ENCODE measurements at places on chromosomes 7 and 10.

- DNase-seq: no peak
These were observed 10.5 kb upstream of the TTYH3 start for GRCh38 chr7:2621061-2621828.

DNA sequence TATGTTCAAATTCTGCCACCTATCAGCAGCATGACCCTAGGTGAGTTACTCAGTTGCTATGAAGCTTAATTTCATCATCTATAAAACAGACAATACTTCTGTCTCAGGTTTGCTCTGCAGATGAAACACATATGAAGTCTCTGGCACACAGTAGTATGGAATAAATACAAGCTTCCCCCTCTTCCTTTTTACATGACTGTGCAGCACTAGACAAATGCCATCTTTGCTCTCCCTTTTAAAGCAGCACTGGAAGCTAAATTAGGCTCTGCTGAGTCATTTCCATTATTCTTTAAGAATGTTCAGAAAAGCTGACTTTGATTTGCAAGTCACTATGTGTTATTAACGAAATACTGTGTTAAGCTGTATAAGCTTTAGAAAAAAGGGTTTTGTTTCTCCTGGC, 40.7 kb upstream of the ANAPC16 start:
- DNase-seq: no peak

GRCh38 chr7:40546616-40547501, 412.1 kb downstream of the SUGCT start:
- DNase-seq: no peak

DNA sequence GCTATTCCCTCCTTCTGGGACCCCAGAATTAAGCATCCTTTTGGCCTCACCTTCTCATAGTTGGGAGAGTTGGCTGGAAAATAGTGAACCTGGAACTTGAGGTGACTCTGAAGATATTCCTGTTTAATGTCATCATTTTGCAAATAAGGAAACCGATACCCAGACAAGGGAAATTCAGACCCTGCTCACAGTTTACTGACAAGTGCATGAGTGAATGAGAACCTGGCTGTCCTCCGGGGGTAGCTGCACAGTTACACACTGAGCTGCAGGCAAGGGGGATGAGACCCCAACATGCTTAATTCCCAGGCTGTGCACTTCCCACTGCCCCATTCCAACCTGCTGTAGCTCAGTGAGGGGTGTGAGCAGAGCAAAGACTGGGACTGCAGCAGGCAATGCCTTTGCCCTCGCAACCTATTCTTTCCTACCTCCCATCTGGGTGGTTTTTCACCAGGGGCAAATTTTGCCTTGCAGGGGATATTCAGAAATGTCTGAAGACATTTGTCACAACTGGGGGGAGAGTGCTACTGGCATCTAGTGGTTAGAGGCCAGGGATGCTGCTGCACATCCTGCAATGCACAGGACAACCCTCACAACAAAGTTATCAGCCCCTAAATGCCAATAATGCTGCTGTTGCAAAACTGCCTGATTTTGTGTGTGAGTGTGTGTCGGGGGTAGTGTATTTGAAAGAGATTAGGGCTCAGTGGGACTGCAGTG, 136.2 kb downstream of the SORCS3 start:
- no peak for DNase-seq

DNA sequence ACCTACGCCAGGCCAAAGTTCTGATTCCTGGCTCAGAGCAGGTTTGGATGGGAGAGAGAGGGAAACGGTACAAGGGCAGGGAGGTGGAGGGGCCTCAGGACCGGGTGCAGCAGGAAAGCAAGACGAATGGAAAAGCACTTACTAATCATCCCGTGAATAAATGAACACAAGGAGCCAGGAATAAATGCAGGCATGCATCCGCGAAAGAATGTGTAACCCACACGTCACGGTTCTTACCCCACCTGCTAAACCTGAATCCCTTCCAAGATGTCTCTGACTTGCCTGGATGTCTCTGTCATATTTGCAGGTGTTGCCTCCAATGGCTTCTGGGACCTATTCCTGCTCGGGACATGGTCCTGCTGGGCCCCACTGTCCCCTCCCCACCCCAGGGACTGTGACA, 335.2 kb upstream of the RNF32 start:
- no peak for DNase-seq

DNA sequence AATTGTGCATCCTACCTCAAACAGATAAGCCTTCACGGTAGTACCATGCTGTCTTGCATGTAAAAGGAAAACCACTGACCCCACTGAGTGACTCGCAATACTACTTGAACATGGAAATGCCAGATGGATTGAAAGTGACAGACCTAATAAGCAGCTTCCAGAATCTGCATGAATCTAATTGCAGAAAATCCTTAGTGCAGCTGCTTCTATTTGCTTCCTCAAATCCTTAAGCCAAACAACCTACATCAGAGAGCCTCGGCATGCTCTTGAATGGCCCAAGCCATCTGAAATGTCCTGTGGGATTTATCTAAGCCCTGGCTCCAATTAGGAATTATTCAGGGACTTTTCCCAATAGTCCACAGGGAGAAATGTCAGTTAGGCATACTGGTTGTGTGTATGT, 509.5 kb upstream of the CELF2 start:
- no peak for DNase-seq

DNA sequence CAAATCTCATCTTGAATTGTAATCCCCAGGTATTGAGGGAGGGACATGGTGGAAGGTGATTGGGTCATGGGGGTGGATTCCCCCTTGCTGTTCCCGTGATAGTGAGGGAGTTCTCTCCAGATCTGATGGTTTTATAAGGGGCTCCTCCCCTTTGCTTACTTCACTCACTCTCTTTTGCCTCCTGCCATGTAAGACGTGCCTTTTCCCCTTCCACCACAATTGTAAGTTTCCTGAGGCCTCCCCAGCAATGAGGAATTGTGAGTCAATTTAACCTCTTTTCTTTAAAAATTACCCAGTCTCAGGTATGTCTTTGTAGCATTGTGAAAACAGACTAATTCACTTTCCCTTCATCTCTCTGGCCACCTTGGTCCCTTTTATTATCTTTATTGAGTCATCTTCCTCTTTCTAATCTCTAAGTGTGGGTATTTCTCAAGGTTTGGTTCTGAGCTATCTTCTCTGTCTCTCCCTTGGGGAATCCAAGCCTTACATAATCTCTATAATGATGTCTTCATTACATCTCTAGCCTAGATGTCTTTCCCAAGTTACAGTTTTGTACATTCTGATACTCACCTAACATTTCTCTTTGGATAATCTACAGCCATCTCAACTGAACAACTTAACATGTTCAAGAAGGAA, 99.1 kb upstream of the JCAD start:
- DNase-seq: no peak

DNA sequence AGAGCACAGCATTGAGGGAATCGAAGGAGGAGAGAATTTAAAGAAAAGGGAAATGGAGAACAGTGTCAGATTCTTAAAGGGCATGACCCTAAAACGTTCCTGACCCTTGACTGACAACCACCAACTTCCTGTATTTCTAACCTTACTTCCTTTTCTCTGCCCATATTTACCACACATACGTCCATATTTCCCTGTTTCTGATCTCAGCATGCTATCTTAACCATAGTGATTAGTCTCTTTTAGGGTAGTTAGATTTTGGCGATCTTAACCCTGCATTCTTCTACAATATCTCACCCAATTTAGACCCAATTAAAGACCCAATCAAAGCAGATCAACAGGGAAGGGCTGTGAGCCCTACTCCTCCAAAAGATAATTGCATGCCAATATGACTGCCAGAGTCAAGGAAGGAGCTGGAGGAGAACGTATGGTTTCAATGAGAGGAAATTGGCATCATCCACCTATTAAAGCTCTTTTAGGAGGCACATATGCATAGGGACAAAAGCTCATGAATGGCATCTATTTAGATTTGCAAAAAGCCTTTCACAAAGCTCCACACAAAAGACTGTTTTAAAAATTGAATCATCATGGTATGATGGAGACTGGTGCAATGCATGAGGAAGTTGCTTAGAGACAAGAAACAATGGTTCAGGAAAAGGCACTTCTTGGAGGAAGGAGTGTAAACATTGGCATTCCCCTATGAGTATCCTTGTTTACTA, 49.0 kb upstream of the ARHGAP12 start:
- no peak for DNase-seq

DNA sequence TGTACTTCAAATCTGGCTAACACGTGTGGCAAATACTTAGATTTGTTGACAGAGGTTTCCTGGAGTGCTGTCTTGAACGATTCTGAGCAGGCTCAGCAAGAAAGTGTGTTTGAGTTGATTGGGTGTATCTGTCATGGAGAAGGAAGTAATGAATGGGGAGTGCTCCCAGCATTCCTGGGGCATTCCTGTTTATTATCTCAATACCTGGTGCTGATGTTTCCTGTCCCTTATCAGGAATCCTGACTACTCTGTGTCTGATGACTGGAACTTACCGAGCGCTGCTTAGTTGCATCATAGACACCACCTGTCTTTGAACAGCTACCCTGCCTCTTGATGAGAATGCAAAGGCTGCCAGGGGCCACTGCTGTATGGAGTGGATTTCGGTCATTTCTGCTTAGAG, 41.0 kb upstream of the TMEM248 start:
- no peak for DNase-seq

GRCh38 chr10:93150289-93150688, 76.6 kb downstream of the CYP26A1 start:
- DNase-seq: no peak

- DNase-seq: no peak
These were observed 719.2 kb upstream of the MBL2 start for GRCh38 chr10:53491774-53492173.

GRCh38 chr10:4069491-4069890, 284.5 kb upstream of the KLF6 start:
- no peak for DNase-seq

GRCh38 chr10:88114368-88114767, 250.9 kb downstream of the PTEN start:
- no peak for DNase-seq

DNA sequence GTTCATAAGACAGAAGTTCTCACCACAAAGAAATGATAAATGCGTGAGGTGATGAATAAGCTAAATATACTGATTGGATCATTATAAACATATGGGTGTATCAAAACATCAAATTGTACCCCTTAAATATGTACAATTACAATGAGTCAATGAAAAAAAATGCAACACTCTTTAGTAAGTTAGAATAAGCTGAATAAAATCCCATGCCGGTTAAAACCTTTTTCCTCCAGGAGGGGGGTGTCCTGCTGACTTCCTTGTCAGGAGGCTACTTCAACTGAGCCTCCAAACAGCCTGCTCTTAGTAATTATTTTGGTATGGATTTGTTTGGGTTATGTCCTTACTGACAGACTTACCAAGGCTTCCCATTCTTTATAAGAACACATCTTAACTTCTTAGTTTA, 649.1 kb downstream of the INHBA start:
- no peak for DNase-seq

GRCh38 chr7:112080441-112080840, 125.8 kb downstream of the DOCK4 start:
- no peak for DNase-seq

DNA sequence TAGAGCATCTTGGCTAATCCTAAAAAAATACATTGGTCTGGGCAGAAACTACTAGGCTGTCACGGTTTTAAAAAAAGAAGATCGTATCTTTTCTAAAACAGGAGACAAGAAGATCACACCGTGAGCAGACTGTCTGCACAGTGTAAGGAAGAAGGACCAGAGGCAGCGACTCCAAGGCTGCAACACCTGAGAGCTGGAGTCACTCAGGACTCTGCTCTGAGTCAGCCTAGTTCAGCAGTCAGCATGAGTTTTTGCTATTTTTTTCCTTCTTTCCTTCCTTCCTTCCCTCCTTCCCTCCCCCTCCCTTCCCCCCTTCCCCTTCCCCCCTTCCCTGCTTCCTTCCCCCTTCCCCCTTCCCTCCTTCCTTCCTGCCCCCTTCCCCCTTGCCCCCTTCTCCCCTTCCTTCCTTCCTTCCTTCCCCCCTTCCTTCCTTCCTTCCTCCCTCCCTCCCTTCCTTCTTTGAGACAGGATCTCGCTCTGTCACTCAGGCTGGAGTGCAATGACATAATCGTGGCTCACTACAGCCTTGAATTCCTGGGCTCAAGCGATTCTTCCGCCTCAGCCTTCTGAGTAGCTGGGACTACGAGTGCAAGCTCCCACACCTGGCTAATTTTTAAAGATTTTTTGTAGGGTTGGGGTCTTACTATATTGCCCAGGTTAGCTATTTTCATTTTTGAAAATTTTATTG, 24.4 kb downstream of the BAG3 start:
- no peak for DNase-seq

DNA sequence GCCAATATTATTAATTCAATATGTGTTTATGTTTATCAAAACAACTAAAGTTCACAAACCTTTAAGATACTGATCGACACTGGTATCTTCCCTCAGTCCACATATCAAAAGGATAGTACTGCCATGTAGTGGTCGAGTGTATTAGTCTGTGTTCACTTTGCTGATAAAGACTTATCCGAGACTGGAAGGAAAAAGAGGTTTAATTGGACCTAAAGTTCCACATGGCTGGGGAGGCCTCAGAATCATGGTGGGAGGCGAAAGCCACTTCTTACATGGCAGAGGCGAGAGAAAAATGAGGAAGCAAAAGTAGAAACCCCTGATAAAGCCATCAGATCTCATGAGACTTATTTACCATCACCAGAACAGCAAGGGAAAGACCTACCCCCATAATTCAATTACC, 325.4 kb upstream of the PHF14 start:
- no peak for DNase-seq

DNA sequence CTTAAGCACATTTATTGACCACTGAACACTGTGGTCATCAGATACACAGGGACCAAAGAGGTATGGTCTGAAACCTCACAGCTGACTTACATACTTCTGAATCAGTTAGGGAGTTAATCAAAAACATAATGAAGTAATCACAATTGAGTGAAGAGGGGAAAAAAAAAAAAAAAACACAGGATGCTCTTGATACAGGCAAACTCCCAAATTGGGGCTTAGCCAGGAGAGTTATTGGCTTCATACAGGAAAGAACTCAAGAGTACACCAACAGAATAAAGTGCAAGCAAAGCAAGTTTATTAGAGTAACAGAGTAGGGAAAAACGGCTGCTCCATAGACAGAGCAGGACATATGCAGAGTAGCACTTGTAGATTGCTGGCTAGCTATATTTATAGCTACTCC, 917.0 kb downstream of the CNTNAP2 start:
- no peak for DNase-seq

DNA sequence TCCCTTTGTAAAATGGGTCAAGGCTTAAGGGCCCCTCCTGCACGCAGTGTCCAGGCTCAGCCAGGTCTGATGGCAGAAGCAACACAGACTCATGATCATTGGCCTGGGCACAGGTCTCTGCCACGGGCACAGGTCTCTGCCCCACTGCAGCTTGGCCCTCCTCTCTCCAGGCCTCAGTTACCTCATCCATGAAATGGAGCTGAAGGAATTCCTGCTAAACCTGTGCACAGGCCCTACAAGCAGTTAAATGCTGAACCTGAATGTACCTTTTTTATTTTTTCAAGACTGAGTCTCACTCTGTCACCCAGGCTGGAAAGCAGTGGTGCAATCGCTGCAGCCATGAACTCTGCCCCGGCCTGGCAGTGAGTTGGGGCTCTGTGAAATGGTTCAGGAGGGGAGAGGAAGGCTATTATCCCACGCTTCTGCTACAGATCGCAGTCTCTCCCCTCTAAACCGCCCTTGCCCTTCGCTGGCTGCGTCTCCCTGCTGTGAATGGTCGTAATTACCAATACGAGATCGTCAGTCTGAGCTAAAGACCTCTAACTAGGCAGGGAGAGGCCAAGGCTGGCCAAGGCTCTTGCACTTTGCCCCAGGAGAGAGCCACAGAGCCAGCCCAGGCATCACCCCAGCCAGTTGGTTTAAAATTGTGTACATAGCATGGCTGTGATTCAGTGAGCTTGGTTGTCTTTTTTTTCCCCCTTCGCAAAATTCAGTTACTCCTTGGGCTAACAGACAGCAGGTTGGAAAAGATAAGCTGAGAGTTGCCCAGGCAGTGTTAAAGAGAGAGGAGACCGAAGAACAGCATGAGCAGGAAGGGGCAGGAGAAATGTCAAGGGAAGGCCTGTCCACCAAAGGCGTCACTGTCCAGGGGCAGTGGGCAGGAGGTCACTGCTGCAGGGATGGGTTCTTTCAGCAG, 93.0 kb upstream of the KCTD7 start:
- no peak for DNase-seq
